ENCODE measurements at places on chromosomes 6 and 20. TPM values are rescaled to one million over a fixed set of nuclear protein-coding genes. Genes with fewer than 3 reads are reported as not detected.

GRCh38 chr20:62663145-62664018 lies 21.1 kb downstream of the SLCO4A1 start:
- no peak for DNase-seq

Gene PBOV1
- not detected for total RNA-seq

Gene TMEM244
- not detected for total RNA-seq

Gene RSPH4A
- total RNA-seq = not detected

Gene MDFI
- total RNA-seq = 1.4 TPM

GRCh38 chr6:53327017-53327395 lies 21.7 kb downstream of the ELOVL5 start:
- peak; percentile 91 for DNase-seq

GRCh38 chr20:25065072-25065624 lies 7.2 kb upstream of the ACSS1 start:
- DNase-seq = no peak

DNA sequence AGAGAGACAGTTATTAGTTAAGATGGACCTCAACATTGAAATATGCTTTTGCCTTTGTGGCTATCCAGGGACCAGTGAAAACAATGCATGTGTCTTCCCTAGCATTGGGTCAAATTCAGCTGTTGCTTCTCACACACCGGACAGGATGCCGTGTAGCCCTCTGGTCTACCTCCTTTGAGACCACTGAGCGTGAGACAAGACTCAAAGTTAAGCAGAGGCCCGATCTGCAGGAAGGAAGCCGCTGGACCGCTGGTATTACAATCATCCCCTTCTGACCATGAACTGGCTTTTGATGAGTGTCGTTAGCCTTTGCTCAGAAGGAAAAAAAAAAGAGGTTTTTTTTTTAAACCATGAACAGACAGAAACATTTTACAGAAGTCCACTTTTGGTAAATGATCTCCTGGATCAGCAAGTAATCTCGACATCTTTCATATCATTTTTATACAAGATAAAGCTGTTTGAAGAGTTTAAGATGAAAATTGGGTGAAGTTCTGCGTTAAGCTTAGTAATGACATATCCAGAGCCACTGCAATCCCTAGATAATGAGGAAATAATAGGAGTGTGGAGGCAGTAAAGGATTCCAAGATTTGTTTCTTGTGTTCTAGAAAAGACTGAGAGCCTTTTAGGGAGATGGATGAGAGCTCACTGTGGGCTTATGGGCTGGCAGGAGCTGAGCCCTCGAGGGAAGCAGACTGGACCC lies 622.8 kb downstream of the QKI start:
- DNase-seq = no peak

Gene GTF2H4
- total RNA-seq = 11.4 TPM

DNA sequence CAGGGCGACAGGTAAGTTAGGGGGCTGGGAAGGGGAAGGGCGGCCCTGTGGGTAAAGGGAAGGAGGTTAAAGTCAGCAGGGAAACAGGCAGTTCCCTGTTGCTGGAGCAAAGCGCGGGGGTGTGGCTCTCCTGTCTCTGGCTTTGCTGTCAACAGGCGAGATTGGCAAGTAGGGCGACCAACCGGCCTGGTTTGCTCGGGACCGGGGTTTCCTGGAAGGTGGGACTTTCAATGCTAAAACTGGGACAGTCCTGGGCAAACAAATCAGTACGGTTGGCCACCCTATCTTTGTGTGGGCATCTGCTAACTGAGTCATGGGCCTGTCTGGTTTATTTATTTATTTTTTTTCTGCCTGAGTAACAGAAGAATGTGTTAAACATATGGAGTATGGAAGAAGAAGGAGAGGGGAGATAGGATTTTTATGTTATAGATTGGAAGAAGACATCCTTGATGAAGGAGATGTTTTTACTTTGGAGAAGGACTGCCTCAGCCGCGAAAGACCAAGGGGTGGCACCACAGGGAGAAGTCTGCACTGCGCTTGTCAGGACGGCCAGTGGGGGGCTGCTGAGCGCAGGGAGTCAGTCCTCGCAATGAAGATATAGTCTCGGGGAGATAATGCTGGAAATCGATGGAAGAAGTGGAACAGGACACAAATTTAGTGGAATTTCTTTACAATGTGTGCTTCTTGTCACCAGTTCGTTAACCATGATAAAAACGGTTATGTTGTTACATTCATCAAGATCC lies 43.4 kb upstream of the ESR1 start:
- peak; percentile 44 for DNase-seq

GRCh38 chr20:37505263-37506151 lies 15.5 kb upstream of the NNAT start:
- DNase-seq = no peak

DNA sequence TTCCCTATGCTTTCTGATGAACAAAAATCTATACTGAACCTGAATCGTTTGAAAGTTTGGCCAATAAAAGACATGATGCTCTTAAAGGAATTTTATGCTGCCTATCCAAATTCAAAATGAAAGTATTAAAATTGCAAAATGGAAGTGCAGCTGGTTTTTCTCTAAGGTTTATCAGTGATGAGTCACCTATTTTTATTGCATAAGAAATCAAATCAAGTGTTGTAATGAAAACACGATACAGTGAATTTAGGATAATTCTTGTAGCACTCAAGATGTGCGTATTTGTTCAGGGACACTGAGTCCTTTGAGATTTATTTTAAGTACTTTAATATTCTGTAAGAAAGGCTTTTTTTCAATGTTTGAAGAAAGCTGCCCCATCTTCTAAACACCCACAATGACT lies 409.5 kb downstream of the ADGRB3 start:
- DNase-seq = peak; percentile 41

Gene HLA-DRB5
- total RNA-seq = not detected

Gene PLCB4
- 16.1 TPM for total RNA-seq

Gene HLA-DPB1
- total RNA-seq = not detected

DNA sequence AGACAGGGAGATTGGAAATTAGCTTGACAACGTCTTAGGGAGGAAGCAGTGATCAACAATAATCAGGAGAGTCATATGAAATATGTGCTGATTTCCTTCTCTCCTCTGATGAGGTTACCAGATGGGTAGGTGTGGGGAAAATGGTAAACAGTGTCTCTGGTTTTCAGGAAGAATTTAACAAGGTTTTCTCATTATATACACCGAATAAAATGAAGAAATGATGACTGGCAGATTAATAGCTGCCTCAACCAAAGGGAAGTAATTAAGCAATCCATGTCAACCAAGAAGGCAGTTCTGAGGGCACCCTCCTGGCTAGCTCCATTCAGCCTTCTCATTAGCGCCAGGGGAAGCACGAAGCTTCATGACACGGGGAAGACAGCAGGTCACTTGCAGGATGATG lies 12.7 kb upstream of the RAMACL start:
- no peak for DNase-seq

DNA sequence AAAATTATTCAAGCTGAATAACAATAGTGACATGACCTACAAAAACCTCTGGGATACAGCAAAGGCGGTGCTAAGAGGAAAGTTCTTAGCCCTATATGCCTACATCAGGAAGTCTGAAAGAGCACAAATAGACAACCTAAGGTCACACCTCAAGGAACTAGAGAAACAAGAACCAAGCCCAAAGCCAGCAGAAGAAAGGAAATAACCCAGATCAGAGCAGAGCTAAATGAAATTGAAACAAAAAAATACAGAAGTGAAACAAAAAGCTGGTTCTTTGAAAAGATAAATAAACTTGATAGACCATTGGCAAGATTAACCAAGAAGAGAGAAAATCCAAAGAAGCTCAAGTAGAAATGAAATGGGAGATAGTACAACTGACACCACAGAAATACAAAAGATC lies 47.6 kb upstream of the NOTCH4 start:
- no peak for DNase-seq

DNA sequence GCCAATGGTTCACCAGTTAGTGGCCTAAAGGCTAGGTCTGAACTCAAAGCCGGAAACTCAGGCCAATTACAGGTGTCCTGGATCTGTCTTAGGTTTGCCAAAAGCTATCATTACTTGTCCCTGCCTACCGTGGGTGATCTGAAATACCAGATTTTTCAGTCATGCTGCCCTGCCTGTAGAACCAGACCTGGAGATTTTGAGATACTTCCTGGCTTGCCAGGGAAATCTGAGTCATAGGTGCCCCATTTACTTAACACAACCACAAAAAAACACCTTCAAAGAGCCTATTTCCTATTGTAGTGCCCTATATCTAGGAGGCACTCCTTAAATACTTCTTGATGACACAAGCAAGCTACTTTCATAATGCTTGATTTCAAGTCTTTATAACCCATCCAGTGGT lies 13.9 kb upstream of the RANBP9 start:
- peak; percentile 97 for DNase-seq

GRCh38 chr6:170516783-170517616 lies 36.1 kb downstream of the PSMB1 start:
- peak; percentile 77 for DNase-seq

- DNase-seq = peak; percentile 96
These were observed 22.7 kb upstream of the RNF24 start for GRCh38 chr20:4038047-4038459.

- DNase-seq = no peak
These were observed 157.0 kb downstream of the SOX4 start for GRCh38 chr6:21750575-21750974.

- DNase-seq = no peak
These were observed 11.4 kb upstream of the COL9A1 start for GRCh38 chr6:70314296-70314695.

Gene BHLHE23
- not detected for total RNA-seq

DNA sequence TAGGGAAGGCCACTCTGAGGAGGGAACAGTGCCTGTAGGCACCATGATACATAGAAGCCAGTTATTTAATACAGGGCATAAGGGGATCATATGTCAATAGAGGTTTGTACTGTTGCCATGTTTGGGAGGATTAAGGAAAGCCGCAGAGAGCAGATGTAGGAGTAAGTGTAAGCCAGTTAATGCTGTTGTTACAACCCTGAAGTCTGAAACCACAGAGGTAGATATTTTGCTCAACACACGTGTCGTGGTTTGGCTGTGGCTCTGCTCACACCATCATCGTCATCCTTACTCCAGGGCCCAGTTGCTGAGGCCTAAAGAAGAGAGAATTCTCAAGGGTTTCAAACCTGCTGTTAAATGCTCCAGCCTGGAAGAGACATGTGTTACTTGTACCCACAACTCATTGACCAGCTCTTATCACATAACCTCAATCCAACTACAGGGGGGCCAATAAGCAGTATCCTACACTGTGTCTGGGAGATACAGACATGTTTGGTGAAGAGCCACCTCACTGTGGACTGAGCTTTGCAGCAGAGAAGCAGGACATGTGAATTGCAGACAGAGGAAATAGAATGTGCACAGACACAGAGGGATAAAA lies 31.0 kb upstream of the PSMF1 start:
- peak; percentile 8 for DNase-seq

Gene CFAP61
- total RNA-seq = not detected

Gene PLAGL1
- 5.4 TPM for total RNA-seq

DNA sequence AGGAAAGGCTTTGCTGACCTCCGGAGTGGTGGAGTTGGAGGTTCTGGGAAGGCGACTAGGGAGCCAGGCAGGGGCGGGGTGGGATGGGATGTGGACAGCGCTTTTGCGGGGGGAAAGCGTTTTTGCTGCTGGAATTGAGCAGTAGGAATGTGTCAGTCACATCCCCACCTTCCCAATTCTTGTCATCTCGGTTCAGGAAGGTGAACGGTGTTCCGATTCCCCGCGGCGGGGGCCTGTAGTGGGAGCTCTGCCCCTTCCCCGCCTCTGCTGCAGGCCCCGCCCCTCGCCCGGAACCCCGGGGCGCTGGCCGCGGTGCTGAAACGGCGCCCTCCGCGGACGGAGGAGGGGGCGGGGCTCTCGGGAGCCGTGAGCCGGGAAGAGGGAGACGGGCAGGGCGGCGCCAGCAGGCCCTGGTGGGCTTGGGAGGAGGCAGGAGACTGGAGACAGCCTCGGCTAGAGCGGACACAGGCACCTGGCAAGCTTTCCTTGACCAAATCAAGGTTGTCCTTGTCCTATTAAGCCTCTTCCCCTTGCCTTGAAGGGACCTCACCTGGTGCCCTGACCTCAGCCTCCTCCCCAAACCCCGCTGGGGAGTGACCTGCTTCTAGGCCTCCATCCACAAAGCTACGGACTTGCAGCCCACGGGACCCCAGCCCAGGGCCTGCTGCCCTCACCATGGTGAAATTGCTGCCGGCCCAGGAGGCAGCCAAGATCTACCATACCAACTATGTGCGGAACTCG lies at the start of gene LHFPL5:
LHFPL5 (plus strand) TSS at position 357 of the 741 bp plus-strand sequence; CDS start at position 676, 319 bp downstream.
- DNase-seq = no peak

DNA sequence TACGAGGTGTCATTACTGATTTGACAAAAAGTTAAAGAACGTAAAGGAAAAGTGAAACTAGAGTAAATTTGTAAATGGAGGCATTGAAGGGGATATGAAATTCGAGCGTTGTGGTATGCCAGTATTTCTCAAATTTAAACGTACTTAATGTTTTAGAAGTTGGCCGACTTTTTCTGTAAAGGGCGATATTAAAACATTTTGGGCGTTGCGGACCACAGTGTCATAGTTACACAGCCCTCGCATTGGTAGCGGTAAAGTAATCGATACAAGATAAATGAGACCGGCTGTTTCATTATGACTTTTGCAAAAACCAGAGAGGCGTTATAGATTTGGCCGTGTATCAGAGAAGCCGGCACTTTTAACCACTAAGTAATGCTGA lies 39.6 kb downstream of the OR2B2 start:
- DNase-seq = no peak

DNA sequence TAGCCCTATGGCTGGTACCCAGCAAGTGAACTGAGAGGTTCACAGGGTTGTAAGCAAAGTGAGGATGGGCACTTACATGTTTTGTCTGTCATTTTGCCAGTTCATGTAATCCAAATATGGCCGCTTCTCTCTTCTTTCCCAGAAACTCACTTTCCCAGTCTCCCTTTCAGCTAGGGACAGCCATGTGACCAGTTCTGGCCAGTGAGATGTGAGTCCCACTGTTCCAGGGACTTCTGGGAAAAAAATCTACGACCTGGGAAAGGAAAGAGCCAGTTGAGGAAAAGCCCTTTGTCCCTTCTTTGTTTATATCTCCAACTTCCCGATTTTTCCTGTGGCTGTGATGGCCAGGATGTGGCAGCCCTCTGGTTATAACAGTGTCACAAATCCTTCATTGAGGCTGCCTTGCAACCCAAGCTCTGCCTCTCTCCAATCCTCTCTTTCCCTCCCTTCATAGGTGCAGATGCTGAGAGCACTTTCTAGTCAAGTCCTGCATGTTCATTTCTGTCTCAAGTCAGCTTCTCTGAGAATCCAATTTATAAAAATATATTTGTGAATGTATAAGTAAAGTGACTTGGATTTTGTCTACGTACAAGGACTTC lies 148.6 kb upstream of the ZFP64 start:
- DNase-seq = peak; percentile 77

GRCh38 chr6:99879431-99879830 lies 114.6 kb downstream of the MCHR2 start:
- no peak for DNase-seq

- DNase-seq = no peak
These were observed 252.7 kb downstream of the UST start for GRCh38 chr6:148999501-148999900.

Gene RIPPLY2
- total RNA-seq = not detected

GRCh38 chr20:47129306-47129705 lies 227.2 kb downstream of the ZMYND8 start:
- DNase-seq = no peak

- DNase-seq = no peak
These were observed 28.6 kb downstream of the SPATA2 start for GRCh38 chr20:49886571-49887213.

GRCh38 chr6:89567630-89568390 lies 70.7 kb downstream of the LYRM2 start:
- DNase-seq = no peak
